Effector memory CD8-positive, alpha-beta T cell (primary cell): ENCODE measurements at places on chromosomes 6 and 20.

DNA sequence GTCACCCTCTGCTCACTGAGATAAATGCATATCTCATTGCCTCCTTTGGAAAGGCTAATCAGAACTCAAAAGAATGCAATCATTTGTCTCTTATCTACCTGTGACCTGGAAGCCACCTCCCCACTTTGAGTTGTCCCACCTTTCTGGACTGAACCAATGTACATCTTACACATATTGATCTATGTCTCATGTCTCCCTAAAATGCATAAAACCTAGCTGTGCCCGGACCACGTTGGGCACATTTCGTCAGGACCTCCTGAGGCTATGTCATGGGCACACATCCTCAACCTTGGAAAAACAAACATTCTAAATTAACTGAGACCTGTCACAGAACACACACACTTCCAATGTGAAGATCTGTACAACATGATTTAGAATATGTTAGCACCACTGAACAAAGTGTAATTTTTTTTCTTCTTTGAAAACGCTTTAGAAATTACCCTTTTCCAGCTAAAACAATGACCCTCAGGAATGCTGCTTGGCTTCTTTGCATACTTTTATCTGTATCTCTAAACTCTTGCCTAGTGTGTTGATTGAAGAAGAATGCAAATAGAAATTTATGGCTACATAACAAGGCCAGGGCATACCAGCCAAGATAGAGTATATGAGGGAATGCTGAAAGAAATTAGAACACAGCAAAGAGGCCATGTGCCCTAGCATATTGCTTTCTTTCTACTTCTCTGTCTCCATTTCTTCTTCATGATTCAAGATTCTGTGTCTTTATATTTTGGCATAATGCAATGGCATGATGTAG is 84.6 kb upstream of the DST start:
- no peak for DNase-seq

DNA sequence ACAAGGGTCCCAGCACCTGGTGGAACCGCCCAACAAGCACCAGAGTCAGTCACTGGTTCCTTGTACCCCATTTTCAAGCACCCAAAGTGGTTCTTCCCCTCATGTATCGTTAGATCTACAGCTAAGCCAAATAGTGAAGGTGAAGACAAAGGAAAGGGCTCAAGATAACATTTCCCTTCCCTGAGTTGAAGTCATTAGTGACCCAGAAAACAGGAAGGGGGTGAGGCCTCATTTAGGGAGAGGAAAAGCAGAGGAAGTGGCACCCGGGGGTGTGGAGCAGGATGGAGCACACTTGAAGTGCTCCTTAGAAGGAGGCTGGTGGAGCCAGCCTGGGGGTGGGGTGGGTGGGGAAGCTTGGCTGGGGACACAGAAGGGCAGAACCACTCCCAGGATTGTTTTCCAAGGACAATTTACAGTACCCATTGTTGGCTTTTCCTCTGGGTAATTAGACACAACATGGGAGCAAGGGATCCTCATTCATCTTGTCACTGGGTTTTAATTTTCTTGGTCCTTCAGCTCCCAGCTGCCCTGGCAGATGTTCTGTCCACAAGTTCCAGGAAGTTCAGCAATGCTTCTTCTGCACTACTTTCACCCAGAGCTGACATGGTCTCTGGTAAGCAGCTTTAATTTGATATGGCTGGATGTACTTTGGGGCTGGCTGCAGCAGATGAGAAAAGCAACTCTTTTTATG is 73.3 kb upstream of the CD93 start:
- no peak for DNase-seq

DNA sequence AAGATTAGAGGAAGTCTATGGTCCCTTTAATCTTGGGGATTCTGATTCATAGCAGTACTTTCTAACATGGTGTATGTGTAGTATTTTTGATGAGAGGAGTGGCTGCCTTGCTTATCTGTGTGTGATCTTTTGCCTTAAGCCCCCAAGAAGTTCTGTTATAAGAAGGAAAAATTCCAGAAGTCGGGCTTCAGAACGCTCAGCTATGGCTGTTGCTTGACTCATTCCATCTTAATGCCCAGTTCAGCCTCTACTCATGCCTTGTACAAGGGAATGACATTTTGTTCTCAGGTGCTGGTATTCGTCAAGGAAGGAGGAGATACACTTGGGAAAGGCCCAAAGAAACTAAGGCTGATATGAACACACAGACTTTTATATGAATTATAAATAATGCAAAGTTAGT is 713.0 kb upstream of the MARCKS start:
- no peak for DNase-seq

DNA sequence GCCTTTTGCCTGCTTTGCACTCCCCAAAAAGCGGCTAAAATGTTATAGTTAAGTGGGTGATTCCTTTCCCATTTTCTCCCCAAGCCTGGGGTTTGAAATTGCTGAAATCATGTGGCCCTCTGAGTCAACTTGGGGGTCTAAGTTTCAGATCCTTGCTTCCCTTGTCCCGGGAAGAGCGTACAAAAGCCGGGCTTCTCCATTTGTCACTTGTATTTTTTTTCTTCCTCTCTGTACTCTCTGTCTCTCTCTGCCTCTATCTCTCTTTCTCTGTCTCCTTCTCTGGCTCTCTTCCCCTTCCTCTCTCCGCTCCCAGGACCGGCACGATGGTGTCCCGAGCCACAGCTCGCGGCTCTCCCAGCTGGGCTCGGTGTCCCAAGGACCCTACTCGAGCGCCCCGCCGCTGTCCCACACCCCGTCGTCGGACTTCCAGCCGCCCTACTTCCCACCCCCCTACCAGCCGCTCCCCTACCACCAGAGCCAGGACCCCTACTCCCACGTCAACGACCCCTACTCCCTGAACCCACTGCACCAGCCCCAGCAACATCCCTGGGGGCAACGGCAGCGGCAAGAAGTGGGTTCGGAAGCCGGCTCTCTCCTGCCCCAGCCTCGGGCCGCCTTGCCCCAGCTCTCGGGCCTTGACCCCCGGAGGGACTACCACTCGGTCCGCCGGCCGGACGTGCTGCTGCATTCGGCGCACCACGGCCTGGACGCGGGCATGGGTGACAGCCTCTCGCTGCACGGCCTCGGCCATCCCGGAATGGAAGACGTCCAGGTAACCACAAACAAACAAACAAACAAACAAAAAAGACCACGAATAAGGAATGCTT is 4.6 kb downstream of the TFAP2B start:
- no peak for DNase-seq

DNA sequence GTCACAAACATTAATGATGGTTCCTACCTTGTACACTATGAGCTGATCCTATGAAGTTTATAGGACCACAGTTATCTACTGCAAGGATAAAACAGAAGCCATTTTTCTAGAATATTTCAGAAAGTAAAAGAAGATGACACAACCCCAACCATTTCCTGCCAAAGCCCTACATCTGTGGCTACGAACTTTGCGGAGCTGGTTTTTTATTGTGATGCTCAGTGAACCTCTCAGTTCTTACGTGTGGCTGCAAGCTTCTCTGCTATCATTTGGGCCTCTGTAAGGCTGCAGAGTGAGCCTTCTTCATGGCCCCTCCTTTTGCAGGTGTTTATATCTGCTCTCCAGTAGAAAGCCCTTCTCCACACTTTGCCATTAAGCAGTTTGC is 17.8 kb upstream of the TAGAP start:
- DNase-seq, result peak; percentile 66

DNA sequence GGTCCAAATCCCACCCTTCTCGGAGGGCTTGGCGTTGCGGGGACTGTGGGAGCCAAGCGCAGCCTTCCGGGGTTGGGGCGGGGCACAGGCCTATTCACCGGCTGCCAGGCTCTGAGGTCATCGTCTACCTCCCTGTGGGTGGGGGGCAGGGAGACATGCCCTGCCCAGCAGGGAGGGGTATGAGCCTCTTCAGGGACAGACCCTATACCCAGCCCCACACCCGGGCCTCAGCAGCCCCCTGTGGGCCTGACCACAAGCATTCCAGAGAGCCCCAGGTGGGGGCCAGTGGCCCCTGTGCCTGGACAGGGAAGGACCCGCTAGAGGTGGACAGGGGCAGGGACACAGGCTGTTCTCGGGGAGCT is 11.6 kb downstream of the LAMA5 start:
- no peak for DNase-seq

DNA sequence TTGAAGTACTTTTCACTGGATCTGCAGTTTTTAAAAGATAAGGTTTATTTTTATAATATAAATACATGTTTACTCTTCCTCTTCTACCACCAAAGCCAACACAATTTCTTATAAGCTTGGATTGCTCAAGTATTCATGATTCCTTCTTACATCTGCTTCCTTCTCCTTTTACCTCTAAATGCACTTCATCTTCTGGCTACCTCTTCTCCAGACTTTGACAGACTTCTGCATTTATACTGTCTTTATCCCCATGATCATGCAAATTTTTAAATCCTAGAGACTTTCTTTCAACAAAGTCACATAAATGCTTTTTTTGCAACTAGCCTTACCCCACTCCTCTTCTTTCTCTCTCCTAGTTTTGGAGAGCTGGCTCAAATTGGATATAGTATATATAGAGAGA is 142.9 kb downstream of the TFAP2B start:
- DNase-seq, result no peak

DNA sequence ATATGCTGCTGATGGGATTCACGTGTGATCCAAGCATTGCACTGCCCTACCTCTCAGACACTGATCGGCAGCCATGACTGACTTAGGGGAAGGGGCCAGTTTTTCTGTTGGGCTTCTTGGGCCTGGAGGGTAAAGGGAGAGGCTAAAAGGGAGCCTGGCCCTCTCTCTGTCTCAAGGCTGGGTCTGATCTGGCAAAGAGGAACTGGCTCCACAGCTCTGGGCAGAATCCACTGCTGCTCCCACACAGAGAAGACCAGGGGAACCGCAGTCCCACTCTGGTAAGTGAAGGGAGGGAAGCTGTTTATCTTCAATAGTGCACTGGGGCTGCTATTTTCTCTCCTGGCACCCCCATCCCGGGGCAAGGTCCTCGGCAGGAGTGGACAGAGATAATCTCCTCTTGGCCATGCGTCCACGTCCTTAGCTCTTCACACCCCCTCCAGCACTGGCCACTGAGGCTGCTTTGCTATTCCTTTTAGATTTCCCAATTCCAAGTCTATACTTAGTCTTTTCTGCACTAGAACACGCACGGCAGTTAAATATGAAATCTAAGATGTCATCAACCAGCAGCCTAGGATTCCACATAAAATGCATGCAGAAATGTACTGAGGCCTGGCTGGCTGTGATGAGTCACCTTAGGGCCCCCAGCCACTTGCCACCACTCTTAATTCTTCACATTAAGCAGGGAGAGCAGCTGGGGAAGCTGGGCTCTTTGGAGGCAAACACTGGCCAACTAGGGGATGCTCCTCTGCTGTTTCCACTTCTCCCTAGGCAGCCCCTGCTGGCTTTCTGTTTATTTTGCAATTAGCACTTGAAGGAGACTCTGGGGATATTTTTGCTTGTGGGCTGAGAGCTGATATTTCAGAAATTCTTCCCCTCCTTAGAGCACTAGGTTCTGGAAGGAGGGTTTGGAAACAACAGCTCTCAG is 87.8 kb upstream of the ARMC2 start:
- no peak for DNase-seq

- DNase-seq, result no peak
Observed at GRCh38 chr6:51571168-51571567, 516.2 kb downstream of the PKHD1 start.

DNA sequence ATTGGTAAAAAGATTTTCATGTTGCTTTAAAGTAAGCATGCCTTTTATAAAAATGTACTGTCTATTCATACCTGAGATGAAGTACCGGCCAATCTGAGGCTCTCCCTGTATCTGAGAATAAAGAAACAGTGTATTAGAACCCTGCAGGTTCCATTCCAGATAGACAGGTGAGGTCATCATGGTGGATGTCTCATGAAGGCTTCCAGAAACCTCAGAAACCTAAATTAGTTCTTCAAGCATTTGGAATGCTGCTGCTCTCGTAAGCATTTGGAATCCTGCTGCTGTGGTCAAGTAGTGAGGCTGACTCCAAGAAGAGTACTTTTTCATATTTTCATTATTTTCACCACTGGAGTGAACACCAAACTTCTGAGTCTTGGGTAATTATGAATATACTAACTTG is 642.3 kb downstream of the MAFB start:
- DNase-seq, result no peak

- DNase-seq, result no peak
Observed at GRCh38 chr6:108165714-108166663, at the start of gene NR2E1. Gene NR2E1, plus strand, starts transcription at chr6:108166022. Its CDS starts 744 bp downstream, at chr6:108166766.

- DNase-seq, result no peak
Observed at GRCh38 chr20:57022306-57022705, 244.1 kb downstream of the BMP7 start.

DNA sequence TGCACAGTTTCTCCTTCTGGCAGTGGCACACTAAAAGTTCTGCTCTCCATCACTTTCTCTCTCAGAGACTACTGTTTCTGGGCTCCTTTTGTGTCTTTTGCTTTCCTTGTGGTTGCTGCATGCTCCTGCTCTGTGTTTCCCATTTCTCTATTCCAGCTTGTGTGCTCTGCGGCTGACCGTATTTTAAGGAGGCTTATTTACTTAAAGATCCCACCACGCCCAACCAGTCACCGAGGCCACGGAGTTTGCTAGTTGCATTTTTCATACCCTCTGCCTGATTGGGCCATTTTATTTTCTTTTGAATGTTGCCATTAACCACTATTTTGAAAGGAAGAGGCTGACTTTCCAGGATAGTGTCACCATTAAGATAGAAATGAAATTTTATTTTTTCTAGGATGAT is 626.4 kb upstream of the MMS22L start:
- DNase-seq, result no peak

DNA sequence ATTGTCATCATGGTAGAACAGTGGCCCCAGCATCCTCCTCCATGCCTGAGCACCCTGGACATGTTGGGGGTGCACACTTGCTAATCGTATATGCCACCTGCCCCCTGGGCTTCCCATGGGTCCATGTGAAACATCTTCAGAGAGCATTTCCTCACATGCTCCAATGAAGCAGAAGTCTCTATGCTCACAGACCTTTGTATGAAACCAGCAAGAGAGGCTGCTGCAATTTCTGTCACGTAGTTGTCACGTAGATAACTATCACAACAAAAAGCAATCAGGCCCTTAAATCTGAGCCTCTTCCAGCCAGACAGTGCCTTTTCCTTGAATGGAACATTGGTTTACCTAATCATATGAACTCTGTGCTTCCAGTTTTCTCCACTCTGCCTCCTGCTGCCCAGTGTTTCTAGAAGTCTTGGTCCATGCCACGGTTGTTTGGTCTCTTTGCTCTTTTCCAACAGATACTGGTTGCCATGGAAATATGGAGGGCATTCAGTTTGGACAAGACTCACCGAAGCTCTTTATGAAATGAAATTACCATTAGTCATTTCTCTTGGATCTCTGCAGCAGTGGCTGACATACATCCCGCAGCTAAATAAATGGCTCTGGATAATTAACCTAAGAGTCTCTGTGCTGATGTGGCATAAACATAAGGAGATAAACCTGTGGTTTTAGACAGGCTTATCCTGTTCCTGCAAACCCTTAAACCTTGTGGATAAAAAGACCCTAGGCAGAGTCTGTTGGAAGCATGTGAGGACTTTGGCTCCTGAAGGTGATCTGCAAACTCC is 172.8 kb upstream of the SYNDIG1 start:
- DNase-seq, result no peak

DNA sequence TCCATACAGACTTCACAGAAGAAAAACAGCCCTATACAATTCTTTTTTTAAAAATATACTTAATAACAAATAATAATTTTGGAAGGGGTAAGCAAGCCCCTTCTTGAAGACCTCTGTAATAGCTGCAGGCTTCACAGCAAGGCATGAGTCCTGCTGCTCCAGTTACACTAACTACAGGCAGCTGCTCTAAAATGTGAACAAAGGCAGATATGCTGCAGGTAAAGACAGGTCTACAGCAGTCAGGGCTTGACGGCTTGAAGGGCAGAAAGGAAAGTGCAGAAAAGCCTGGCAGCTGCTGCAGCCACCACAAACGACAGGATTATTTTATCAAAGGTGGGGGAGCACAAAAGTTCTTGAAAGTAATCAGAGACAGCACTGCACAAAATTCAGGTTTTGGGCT is 11.3 kb downstream of the FAXC start:
- DNase-seq, result no peak

GRCh38 chr6:52510213-52510562 is 66.7 kb downstream of the TRAM2 start:
- no peak for DNase-seq
